ENCODE measurements at places on chromosomes 4 and X.

DNA sequence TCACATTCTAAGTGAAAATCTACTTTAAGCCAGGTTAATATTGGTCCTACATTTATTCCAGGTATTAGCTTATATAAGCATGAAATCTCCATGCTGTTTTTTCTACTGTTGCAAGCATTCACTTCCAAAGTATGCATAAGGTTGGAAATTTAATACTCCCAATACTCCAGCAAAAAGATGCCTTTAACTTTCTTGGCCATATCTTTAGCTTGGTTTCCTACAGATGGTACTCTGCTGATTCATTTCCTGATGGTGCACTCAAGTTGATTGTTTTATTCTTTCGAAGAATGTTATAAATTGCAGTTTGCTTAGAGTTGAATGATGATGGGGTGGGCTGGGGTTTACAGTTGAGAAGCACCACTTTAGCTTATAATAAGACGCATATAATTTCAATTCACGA, 330.2 kb downstream of the PTTG2 start:
- DNase-seq, result no peak

- no peak for DNase-seq
These were observed 2.8 kb downstream of the RENBP start for GRCh38 chrX:153941336-153942252.

DNA sequence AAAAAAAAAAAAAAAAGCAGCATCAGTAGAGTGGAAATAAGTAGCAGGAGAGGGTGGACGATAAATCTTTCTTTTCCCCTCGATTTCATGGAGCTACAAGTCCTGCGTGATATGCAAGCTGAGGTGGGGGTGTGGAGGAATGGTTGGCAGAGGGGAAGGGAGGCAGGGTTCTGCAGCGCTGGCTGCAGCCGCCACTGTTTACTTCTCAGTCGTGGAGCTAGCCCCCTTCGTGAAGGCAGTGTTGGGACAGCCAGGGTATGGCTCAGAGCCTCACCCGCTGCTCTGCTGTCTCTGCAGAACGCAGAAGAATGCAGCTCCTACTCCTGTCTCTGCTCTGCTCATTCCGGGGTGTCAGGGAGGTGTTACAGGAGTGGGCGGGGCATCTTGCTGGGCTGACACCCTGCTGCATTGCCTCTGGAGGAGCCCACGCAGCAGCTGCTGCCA, 140.6 kb downstream of the GPM6A start:
- DNase-seq, result no peak

GRCh38 chr4:152109531-152110509, 349.0 kb upstream of the GATB start:
- DNase-seq, result no peak

DNA sequence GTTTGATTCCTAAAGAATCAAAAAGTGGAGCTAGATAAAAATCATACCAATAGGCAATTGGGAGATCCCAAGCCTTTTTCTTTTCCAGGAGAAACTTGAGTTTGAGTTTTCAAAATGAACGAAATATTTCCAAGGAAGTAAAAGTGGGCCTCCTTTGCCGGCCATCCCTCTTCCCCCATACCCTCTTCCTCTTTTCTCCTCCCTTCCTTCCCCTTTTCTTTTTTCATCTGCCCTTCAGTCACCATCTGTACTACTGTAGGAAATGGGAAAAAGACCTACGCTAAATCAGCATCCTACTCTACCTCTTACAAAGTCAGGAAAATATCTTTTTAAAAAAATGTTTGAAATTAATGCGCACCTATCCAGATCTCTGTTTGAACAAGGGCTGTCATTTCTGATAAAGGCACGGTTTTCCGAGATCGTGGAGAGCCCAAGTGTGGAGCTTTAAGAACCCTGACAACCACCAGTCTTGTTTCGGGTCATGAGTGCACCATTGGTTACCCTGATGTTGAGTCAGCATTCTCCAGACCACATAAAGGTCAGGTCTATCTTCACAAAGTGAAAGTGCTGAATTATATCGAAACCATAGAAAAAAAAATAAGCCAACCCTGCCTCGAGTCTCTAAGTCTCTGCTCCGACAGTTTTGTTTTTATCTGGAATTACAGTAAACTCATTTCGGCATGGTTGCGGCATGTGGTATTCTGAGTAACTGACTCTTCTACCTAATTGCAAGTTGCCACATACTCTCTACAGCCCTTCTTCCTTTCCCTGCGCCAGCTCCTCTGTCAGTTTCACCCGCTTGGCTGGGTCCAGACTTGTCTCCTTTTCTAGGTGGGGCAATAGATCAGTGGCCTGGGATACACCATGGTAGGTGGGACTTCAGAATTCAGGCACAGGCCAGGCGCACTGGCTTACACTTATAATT, 140.2 kb upstream of the KLF3 start:
- DNase-seq, result no peak

DNA sequence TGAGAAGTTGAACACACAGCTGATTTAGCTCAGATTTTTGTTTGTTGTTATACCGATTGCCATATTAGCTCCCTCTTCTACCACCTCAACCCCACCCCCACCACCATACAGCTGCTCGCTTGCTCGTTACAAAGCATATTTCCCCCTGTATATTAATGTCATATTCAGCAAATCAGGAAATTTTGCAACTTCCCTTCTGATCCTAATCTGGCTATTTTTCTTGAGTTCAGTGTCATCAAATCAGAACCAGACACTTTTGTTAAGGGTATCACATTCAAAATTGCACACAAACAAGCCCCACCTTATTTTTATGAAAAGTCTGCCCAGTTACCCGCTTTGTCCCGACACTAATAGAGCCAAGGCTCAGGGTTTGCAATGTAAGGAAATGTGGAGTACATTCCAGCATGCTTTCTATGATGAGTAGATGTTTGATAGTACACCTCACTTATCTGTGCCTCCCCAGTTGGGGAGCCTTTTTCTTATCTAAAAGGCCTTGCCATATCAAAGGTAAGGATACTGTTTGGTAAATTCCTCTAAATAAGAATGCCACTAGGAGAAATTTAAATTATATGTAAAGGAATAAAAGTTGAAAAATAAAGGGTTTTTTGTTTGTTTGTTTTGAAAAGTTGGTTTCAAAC, 212.2 kb downstream of the CBR4 start:
- DNase-seq, result no peak

- no peak for DNase-seq
These were observed 110.9 kb downstream of the FBXW7 start for GRCh38 chr4:152424977-152425376.

GRCh38 chr4:156732634-156733033, 239.0 kb downstream of the PDGFC start:
- no peak for DNase-seq

DNA sequence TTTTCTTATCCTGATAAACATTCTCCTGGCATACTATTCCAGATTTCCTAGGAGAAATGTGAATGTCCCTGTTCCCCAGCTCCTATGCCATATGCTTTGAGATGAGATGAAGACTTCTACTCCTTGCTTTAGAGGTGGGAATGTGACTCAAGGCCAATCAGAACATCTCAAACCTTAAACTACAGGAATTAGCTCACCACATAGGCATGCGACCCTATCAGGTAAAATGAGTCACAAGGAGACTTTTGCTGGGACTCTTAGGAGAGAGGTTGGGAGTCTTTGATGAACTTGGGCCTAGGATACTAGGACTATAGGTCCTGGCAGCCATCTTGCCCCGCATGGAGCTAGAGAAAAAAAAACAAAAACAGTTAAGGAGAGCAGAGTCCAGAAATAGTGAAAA, 5.8 kb upstream of the USO1 start:
- DNase-seq, result no peak

DNA sequence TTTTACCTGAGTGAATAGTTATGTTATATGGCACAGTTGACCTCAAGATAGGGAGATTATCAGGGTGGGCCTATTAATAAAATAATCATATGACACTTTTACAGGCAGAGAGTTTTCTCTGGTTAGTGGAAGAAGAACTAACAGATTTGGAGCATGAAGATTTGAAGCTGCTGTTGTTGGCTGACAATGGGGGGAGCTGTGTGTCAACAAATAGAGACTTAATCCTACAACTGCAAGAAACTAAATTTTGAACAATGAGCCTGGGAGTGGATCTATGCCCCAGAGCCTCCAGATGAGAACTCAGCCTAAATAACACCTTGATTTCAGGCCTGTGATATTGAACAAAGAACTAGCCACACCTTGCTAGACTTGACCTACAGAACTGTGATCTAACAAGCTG, 7.2 kb upstream of the CCSER1 start:
- no peak for DNase-seq

DNA sequence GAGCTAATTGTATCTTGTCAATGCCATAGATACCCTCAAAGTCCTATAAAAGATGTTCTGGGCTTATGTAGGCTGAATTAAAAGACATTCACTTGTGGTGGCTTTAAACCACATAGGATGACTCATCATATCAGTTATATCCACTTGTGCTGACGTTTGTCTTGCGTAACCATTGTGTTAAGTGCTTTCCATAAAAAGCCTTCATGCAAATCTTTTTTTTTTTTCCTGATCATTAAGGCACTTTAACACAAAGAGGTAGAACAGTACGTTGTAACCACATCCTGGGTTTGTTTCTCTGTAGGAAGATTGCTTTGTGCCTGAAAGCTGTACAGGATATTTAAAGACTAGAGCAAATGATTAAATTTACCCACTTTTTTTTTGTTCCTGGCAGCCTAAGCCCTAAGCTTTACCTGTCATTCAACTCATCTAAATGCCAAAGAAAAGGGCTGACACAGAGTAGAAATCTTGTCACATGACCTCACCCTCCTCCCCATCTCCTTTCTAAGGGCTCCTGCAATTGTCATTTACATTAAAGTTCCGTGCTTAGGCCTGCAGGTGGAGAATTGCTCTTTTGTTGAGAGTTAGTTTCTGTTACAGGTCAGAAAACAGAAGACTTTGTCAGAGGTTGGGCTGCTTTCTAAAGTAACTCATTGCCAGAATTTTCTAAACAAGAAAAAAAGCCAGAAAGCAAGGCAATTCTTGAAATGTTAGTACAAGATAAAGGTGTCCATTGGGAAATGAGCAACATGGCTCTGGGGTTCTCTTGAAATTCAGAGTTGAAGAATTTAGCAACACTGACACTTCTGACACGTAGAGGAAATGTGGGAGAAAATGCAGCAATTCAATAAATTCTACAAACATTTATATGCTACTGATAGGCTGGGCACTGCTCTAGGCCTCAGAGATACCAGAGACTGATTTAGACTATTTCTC, 555.6 kb downstream of the PPARGC1A start:
- no peak for DNase-seq

- DNase-seq, result no peak
These were observed 47.7 kb downstream of the PRPS1 start for GRCh38 chrX:107675823-107676555.

- no peak for DNase-seq
These were observed 69.8 kb upstream of the SMARCA5 start for GRCh38 chr4:143443728-143444127.

GRCh38 chrX:38275615-38276014, 51.7 kb downstream of the RPGR start:
- DNase-seq, result no peak

DNA sequence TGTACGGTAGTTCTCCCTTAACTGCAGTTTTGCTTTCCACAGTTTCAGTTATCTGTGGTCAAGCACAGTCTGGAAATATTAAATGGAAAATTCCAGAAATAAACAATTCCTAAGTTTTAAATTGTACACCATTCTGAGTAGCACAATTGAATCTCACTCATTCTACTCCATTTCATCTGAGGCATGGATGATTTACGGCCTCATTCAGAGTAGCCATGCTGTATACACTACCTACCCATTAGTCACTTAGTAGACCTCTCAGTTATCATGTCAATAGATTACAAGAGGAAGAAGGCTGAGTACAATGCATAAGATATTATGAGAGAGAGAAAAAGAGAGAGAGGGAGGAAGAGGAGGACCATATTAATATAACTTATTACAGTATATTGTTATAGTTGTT, 77.5 kb downstream of the ENOX2 start:
- no peak for DNase-seq

DNA sequence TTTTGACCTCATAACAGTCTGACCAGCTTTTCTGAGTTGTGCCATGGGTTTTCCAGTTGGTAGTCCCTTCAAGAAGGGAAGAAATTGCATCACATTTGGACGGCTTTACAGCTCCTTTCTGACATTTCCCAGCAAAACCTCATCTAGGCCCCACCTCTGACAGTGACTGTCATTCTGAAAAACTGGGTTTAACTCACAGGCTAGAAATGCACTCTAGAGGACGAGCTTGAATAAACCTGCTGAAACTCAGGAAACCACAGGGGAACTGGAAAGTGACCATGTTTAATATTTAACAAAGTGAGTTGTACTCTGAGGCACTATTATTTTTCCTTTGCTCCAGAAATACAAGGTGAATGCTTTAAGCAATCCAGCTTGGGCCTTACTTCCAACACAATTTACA, 434.3 kb upstream of the RASGEF1B start:
- DNase-seq, result no peak

GRCh38 chrX:55484948-55485347, 4.7 kb downstream of the USP51 start:
- no peak for DNase-seq

- DNase-seq, result no peak
These were observed 19.4 kb upstream of the CPLX1 start for GRCh38 chr4:845233-845835.

GRCh38 chr4:8907596-8908205, 36.1 kb upstream of the HMX1 start:
- no peak for DNase-seq

DNA sequence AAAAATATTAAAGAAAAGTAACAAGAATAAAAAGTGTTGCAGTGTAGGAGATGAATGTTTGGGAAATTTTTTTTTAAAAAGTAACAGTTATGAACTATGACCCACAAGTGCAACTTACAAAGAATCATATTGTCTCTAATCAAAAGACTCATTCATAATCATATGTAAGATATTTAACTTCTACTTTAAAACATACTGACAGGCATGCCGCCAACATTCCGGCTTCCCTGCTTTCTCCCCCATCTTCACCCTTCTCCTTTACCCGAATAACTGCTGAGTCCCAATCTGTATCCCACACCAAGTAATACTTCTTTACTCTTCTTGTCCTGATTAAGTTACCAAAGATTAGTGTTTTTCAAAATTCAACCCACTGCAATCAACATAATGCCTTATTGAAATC, 598.8 kb upstream of the FRG1 start:
- no peak for DNase-seq

GRCh38 chr4:2868877-2869487, 25.3 kb downstream of the ADD1 start:
- DNase-seq, result no peak

GRCh38 chrX:70134116-70134477, 850 bp downstream of the IGBP1 start:
- DNase-seq, result no peak

GRCh38 chr4:24736066-24736465, 59.3 kb upstream of the SOD3 start:
- no peak for DNase-seq

DNA sequence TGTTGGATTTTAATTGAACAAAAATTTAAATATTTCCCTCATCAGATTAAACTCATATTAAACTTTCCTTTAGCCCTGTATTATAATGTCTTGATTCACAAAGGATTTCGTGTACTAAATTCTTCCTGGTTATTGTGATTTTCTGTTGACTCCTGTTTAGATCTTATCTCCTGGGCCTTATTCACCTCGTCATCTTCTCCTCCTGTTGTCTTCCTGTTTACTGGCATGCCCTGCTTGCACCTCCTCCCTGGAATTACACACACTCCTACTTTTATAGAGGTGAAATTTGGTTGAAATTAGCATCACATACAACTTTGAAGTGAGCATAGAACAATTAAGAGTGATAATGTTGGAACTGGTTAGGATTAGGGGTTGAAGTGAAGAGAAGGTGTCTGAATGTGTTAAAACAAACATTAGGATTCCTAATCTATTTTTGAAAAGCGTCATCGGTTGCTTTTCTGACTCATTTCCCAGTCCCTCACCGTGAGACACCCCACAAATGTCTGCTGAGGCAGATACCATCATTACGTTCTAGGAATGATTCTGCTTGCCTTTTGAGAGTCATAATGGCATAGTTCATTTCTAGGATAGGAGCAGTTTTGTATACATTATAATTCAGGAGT, 32.5 kb downstream of the TLL1 start:
- no peak for DNase-seq

Measured in stimulated activated CD8-positive, alpha-beta memory T cell treated with anti-CD3 and anti-CD28 coated beads, Interleukin-15, amount 100 ng/mL, for 4 hours (primary cell).